NCI-H226 (cell line): ENCODE measurements at places on chromosomes 12 and 14.
A peak's percentile ranks its signal among the peaks of the same experiment; 100 is the strongest.

- DNase-seq: peak; percentile 34
Observed at GRCh38 chr12:18595412-18595811, 142.4 kb downstream of the PLCZ1 start.

DNA sequence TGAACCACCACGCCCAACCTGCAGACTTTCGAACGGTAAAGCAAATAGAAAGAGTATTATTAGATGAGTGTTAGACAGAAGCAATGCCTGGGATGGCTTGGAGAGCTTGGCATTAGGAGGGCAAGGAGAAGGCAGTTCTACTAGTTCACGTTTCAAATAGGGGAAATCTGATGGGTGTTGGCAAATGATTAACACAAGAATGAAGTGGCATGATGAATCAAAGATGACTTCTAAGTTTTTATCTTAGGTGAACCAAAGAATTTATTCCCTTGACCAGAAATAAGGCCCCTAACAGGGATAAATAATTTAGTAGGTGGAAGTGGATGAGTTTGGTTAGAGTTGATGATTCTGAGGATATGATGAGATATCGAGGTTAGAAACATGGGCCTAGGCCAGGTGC is 38.5 kb downstream of the DRAM1 start:
- no peak for DNase-seq

- DNase-seq: no peak
Observed at GRCh38 chr12:66044731-66045130, 85.8 kb downstream of the LLPH start.

GRCh38 chr12:57993834-57994233 is 52.5 kb downstream of the ATP23 start:
- DNase-seq: no peak

DNA sequence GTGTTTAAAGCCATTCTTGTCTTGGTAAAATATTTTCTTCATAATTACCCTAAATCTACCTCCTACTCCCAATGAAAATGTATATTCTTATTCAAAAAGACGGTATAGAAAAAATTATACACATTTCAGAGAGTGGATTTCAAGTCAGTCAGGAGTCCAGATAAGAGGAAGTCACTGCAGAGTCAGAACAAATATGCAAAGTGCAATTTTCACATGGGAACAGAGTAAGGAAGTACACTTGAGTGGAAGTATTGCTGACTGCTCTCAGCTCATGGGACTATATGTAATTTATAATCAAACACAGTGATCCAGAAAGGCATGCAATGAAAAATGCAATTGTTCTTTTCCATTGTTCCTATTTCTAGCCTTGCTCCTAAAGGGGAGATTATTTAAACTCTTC is 1128.0 kb downstream of the AACS start:
- no peak for DNase-seq
